Dermis blood vessel endothelial cell (primary cell): ENCODE measurements at places on chromosomes 13 and 19. TPM values are rescaled to one million over a fixed set of nuclear protein-coding genes. Genes with fewer than 3 reads are reported as not detected.

DNA sequence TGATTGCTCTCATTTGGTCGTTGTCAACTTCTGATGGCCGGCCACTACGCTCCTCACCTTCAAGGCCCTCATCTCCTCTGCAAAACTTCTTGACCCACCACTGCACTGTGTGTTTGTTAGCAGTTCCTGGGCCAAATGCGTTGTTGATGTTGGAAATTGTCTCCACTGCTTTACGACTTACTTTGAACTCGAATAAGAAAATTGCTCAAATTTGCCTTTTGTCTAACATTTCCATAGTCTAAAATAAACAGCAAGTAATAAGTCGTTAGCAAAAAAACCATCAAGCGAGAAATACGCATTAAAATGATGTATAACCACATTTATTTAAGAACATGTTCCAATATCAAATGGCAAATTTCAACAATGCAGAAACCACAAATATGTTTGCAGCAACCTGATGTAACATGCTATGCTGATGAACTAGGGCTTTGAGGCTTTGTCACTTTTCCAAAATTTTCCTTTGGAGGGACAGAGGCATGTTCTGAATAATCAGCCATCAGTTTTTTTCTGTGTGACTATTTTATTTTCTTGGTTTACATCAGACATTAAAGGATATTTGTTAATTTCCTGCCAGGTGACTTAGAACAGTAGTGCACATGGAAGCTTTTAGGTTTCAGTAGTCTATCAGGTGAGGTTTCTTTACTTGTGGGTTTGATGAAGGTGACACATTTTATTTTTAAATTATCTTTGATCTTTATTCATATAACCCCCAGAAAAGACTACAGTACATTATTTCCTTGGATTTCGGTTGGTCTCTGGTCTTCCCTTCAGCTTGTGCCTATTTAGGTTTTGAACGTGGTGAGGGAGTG lies 74.7 kb upstream of the TEX29 start:
- no peak for DNase-seq

DNA sequence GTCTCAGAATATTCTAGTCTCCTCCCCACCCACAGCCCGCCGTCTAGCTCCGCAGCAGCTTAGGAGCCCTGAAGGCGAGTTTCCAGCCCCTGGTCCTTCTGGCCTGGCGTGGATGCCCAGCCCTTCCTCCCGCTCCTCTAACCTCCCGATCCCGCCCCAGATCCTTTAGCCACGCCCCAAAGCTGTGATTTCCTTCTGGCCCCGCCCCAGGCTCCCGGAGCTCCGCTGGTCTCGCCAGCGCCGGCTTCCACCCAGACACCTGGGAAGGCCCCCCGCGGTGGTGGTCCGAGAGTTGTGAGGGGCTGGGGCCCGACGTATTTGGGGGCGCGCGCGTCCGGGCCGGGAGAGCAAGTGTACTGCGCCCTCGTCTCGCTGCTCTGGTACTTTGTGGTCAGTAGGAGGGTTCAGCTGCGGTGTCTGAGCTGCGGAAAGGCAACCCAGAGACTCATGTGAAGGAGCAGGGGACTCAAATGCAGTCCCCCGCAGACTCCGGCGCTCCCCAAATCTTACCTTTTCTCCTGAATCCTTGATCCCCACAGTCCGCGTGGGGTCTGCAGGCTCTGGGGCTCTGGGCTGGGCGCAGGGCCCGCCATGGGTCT lies at the start of gene CGB7:
TSS of gene CGB7 (minus strand) at position 114 of the 599 bp plus-strand sequence. CDS start 2,374 bp downstream, outside the sequence.
- DNase-seq = peak; percentile 54

GRCh38 chr13:44355621-44356020 lies 18.0 kb upstream of the SERP2 start:
- DNase-seq = no peak

DNA sequence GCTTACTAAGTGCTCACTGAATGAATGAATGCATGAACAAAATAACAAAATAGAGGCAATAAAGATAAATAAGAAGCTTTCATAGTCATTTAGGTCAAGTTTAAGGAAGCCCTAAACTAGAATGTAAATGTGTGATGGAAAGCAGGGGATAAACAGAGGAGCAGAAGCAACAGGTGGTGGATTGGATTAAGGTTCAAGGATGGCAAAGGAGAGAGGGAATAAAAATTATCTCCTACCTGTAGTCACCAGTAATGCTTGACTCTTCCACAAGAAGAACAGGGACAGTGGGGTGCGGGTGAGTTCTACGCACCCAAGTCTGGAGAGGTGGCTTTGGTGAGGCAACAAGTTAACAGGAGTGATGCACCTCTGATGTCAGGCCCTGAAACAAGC lies 212.4 kb downstream of the ZIC5 start:
- no peak for DNase-seq

Gene PRR22
- total RNA-seq = 0.51 TPM in 2 replicates
